CD4-positive, alpha-beta T cell treated with Interleukin-6 at 100 ng/mL for 8 hours (primary cell): ENCODE measurements at places on chromosomes 16 and 17.

- no peak for DNase-seq
Observed at GRCh38 chr17:82385559-82386254, 14.1 kb downstream of the UTS2R start.

- no peak for DNase-seq
Observed at GRCh38 chr16:70271696-70272095, 17.6 kb downstream of the AARS1 start.

GRCh38 chr16:12536412-12536746 lies 267.3 kb downstream of the CPPED1 start:
- no peak for DNase-seq

DNA sequence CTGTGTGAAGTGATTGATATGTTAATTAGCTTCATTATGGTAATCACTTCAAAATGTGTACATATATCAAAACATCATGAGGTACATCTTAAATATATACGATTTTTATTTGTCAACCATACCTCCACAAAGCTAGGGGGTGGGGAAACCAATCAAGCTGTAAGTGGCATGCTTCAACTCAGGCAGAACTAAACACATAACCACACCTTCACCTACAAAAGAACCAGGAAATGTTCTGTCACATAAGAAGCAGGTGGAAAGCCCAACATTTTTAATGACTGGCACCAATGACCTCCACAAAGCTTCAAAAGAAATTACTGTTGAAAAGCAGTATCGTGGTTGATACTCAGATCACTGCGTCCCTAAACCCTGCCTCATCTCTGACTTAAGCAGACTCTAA lies 867.7 kb upstream of the EEF2KMT start:
- DNase-seq, result no peak

DNA sequence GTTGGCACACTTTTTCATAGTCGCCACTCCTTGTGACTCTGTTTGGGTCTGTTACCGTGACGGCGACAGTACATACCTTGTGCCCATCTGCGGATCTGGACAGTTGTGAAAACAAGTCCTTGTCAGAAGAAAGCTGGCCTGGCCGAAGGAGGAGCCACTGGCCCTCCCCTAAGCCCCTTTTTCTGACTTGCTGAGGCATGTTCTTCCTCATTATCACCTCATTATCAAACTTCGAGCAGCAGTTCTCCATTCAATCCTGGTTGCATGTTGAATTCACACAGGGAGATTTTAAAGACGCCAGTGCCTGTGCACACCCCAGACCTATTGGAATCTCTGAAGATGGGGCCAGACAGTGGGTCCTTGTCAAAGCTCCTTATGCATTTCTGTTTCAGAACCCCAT lies 61.1 kb downstream of the CYLD start:
- DNase-seq, result no peak

- no peak for DNase-seq
Observed at GRCh38 chr17:9322326-9322725, 253.3 kb downstream of the STX8 start.

GRCh38 chr17:56866496-56866895 lies 32.5 kb downstream of the DGKE start:
- peak; percentile 6 for DNase-seq

DNA sequence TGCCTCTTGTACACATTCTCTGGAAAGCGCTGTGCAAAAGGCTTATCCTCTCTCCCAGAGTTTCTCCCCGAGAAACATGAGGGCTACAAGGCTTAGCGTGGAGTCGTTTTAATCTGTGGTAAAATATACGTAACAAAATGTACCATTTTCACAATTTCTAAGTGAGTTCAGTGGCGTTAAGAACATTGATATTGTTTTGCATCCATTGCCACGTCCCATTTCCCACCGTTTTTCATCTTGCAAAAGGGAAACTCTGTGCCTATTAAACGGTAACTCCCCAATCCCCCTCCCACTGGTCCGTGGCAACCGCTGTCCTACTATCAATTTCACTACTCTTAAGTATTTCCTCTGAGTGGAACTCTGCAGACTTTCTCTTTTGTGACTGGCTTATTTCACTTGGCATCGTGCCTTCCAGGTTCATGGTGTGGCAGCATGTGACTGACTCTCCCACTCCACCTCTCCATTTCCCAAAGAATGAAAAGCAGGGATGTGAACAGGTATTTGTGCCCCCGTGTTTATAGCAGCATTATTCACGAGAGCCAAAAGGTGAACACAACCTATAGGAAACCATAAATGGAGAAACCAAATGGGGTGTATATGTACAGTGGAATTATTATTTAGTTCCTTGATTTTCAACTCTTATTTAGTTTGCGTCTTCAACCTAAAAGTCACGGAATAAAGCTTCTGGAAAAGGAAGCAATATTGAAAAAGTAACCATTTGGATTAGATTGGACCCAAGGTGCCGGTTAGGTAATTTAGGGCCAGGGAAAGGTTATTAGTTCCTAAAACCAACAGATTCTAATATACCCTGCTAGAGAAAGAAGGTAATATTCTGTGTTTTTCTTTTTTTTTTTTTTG lies 1.1 kb upstream of the USP32 start:
- DNase-seq, result peak; percentile 4

GRCh38 chr16:85637808-85638647 lies 24.9 kb downstream of the GSE1 start:
- DNase-seq, result no peak

GRCh38 chr16:24093049-24093448 lies 163.1 kb upstream of the CACNG3 start:
- no peak for DNase-seq

DNA sequence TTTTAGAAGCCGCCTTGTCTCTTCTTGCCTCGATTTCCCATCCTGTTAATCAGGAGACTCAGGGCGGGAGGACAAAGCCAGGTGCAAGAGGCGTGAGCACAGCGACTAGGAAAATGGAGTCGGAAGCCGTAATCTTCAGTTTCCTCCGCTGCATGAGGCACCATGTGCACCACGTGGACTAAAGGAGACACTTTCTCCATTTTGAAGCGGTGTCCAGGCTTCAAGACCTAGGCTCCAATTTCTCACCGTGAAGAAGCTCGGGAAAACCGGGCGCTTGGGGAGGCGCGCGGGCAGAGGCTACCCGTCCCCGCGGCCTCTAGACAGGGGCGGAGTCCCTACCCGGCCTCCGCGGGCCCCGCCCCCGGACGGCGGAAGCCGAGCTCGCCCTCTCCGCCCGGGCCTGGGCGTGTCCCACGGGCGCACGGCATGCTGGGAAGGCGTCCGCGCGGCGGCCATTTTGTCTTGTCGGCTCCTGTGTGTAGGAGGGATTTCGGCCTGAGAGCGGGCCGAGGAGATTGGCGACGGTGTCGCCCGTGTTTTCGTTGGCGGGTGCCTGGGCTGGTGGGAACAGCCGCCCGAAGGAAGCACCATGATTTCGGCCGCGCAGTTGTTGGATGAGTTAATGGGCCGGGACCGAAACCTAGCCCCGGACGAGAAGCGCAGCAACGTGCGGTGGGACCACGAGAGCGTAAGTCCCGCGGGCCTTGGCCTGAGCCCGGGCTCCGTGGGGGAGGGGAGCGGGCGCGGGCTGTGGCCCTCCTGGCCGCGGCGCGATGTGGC lies at the start of gene LUC7L3:
TSS of gene LUC7L3 (plus strand) at position 460 of the 780 bp plus-strand sequence. CDS start at position 590, 130 bp downstream.
- DNase-seq, result peak; percentile 89

- DNase-seq, result no peak
Observed at GRCh38 chr16:47851146-47851545, 304.6 kb downstream of the ABCC12 start.

DNA sequence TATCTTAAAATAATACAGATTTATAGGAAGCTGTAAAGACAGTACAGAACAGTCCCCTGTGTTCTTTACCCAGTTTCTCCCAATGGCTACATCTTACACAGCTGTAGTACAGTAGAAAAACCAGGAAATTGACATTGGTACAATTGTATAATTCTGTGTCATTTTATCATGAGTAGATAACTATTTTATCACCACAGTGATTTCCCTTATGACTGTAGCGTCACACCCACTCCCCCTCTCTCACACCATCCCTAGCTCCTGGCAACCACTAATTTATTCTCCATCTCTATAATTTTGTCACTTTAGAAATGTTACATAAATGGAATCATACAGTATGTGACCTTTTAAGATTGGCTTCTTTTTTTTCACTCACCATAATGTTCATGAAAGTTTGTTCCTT lies 30.9 kb downstream of the CLTC start:
- no peak for DNase-seq

GRCh38 chr16:57084257-57084770 lies 8.1 kb upstream of the CPNE2 start:
- peak; percentile 69 for DNase-seq

- no peak for DNase-seq
Observed at GRCh38 chr16:70470927-70471341, 16.5 kb downstream of the FCSK start.

DNA sequence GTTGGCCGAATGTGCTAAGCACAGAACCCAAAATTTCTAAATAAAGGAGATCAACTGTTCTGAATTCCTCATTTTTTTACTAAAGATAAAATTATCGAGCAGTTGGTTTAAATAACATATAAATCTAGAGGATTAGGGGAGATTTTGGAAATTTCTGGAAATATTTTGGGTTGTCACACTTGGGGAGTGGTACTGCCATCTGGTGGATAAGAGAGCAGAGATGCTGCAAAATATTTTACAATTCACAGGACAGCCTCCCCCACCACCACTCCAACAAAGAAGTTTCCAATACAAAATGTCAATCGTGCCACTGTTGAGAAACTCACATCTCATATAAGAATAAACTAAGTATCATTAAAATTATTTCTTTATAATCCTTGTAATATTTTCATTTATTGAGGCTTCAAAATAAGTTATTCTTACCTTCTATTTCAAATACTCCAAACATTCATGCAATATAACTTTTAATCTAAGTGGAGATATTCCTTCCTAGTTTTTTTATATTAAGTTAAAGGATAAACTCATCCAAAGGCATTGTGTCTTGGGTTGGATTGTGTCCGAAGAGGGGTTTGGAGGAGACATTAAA lies 17.0 kb upstream of the ABCA8 start:
- DNase-seq, result no peak

GRCh38 chr17:48996722-48997102 lies 473 bp upstream of the IGF2BP1 start:
- DNase-seq, result no peak

DNA sequence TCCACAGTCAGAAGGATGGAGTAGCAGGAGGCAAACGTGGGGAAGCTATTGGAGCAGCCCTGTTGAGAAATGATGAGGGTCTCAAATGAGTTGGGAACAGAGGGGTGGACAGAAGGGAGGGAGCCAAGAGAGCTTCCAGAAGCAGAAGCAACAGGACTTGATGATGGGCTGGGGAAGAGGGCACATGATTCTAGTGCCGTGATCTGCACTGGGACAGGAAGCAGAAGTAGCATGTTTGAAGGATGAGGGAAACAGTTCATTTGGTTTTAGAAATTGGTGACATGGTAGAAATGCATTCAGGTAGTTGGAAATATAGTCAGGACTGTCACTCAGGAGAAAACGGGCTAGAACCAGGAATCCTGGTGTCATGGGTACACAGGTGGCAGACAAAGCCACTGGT lies 19.4 kb downstream of the EMP2 start:
- no peak for DNase-seq
